PC-9 (cell line): ENCODE measurements at places on chromosomes 5 and 9.

DNA sequence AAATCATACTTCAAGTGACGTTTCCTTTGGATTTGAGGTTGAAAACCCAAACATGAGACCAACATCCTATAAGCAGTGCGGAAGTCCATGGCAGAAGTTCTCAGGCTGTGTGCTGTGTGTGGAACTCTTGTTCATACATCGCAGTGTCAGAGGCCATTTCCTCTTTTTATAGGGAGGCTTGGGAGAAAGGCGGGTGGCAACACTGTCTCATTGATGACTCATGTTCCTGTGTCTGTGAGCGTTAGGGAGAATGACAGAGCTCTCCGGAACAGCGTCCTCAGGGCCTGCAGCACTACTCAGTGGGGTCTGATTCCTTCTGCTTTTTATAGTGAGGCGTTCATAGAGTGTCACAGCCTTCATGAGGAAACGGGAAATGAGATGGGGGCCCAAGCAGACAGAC is 98.8 kb upstream of the BASP1 start:
- peak; percentile 87 for DNase-seq

DNA sequence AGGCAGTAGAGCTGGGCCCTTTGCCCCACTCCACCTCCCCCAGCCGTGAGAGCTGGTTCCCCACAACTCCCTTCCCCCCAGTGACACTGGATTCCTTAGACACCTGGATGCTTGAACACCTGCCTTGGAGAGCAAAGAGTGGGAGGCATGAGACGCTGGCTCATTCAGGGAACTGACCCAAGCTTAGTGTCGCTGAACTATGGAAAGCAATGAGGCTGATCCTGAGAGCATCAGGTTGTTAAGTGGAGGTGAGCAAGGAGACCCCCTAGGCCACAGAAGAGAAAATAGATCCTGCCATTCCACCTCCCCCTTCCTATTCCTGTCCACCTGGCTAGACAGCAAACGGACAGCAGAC is 2.0 kb downstream of the CCL19 start:
- no peak for DNase-seq

DNA sequence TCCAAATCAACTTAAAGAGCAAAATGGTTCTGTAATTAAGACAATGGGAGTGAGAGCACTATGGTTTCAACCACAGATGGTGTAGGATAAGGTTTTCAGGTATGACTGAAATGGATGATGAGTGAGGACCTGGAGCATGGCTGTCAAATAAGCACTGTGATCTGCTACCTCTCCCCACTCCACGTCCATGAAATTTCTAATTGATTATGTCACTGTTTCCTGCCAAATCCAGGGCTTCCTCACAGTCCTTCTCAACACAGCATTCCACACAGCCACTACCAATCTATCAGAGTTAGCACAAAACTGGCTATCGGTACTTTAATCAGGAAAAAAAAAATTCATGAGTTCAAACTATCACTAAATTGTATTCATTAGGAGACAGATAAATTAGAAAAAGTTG is 420.4 kb upstream of the WWC1 start:
- DNase-seq, result no peak

DNA sequence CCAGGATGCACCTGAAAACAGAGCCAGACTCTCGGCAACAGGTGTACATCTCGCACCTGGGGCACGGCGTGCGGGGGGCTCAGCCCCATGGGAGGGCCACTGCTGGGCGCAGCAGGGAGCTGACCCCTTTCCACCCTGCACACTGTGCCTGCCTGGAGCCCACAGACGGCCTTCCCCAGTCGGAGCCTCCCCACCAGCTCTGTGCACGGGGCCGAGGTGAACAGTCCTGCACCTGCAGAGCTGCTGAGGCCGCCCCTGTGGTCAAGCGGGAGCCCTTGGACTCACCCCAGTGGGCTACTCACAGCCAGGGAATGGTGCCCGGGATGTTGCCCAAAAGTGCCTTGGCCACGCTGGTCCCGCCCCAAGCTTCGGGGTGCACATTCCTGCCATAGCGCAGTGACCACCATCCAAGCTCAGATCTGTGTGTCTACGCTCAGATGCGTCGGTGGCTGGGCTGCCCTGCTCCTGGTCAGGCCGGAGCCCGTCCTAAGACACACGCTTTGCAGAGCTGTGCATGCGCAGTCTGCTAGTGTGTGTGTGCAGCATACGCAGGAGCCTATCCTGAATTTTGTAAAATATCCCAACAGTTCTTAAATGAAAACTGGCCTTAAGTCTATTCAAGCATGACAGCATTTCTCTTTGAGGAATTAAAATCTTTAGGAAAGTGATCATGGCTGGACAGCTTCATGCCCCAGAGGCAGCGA is 8.4 kb upstream of the EXOC3 start:
- no peak for DNase-seq

- DNase-seq, result no peak
These were observed 9.9 kb upstream of the PFDN1 start for GRCh38 chr5:140312791-140313189.

DNA sequence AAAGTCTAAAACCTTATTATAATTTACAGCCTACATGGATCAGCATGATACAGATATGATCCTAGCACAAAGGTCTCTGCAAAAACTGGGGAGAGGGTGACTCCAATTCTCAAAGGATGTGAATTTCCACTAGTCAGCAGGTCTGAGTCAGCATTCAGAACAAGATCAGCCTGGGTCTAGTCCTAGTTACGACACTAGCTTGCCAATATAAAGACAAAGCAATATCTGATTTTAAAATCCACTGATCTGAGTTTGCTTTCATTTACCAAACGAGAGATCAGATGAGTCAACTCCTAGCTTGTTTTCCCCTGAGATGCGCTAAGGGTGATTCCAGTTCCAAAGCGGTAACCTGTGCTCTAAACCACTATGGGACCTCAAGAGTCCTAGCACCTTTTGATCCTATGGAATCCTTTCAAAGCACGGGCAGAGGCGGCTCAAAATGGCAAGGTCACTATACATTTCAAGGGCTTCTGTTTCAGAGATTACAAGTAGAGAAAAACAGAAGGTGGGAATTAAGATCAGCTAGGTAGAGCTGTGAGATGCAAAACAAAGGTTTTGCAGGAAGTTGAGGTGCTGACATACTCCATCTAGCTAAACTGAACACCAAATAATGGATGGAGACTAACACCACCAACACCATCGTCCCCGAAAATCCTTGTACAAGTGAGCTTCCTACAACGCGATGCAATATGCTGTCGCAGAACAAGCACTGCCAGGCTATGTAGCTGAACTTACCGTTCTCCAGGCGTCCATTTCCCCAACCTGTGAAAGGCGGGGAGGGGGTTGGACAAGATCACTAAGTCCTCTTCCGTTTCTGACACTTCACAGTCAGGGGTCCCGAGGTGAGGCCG is 906 bp downstream of the SLC25A51 start:
- DNase-seq, result no peak

DNA sequence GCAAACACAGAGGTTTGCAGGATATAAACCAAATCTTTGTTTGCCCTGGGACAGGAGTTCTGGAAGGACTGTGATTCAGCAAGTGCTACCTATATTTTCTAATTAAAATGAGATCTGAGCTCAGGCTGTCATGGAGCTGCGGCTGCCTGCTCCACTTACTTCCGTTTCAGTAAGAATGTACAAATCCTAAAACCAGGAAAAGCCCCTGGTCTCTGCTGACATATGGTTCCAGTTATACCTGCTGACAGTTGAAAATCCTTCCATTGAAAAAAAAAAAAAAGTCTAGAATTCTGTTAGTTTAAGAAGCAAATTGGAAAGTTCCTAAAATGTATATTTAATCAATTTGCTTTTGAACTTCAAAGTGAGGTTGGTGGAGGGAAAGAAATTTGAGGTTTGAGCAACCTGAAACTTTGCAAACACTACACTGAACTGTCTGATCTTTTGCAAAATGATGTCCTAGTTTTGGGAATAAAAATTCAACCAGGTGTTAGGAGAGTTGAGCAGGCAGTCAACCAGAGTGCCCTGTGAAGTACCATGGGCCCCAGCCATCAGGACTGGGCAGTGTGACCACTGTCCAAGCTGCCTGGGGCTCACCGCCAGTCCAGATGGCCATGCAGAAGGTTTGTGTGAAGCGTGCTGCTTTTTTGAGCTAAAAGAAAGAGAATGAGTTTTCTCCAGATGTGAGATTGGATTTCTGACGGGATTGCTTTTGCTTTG is 50.6 kb downstream of the SHB start:
- no peak for DNase-seq

DNA sequence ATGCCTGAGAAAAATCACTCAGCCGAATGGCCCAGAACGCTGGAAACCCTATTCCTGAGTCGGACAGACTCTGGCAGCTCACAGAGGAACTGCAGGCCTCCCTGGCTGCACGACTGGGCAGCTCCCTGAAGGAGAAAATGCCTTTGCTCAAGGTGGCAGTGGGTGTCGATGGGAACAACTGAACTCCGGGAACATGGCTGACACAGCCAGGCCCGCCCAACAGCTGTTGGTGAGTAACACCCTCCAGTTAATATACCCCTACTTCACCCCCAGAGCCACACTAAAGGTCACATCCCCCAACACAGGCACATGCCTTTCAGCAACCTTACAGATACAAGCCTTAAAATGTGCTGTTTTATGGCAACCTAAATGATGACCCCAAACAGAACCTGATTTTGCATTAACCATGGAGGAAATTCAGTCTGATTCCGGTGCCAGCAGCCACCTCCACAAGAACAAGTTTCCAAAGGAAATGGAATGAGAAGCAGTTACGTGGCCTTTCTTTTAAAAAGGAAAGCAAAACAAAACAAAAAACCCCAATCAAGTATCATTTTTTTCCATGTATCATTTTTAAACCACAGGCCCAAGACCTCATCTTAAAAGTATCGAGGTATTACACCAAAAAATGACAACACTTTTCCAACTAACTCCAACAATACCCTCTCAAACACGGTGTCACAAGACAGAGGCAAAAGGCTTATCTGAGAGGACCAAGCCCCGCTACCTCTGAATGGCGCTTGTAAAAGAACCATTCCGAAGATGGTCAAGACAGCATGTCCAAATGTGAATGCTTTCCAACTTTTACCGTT is 3.1 kb downstream of the KLF9 start:
- peak; percentile 11 for DNase-seq

DNA sequence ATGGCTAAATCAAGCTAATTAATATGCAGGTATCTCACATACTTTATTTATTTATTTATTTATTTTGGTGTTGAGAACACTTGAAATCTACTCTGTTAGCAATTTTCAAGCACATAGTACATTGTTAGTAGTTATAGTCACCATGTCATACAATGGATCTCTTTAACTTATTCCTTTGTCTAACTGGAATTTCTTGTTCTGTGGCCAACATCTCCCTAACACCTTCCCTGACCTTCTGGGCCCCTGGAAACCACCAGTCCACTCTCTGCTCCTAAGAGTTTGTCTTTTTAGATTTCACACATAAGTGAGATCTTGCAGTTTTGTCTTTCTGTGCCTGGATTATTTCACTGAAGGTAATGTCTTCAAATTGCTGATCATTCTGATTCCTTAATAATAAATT is 229.1 kb downstream of the SEMA5A start:
- no peak for DNase-seq

DNA sequence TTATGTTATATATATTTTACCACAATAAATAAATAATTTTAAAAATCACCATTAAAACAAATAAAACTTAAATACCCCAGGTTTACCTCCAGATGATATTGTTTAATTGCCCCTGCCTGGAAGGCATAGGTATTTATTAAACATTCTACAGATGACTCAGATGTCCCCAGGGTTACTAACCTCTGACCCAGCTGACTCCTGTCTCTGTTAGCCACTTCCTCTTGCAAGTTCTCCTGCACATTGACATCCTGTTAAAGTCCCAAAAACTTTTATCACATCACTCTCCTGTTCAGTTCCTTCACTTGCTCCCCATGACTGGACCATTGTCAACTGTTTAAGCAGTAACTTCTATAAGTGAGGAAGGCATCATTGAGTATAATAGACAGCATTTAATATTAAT is 37.0 kb upstream of the RAB3C start:
- DNase-seq, result no peak

- DNase-seq, result no peak
These were observed 76.9 kb downstream of the CDH12 start for GRCh38 chr5:22776285-22776684.

DNA sequence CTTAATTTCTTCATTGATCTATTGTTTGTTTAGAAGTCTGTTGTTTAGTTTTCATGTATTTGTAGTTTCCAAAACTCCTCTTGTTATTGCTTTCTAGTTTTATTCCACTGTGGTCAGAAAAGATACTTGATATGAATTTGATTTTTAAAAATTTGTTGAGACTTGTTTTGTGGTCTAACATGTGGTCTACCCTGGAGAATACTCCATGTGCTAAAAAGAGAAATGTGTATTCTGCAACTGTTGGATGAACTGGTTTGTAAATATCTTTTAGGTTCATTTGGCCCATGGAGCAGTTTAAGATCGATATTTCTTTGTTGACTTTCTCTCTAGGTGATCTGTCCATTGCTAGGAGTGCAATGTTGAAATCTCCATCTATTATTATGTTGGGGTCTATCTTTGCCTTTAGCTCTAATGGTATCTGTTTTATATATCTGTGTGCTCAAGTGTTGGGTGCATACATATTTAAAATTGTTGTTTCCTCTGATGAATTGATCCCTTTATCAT is 150.6 kb upstream of the ATP10B start:
- DNase-seq, result no peak

GRCh38 chr9:4666042-4666699 is at the start of gene SPATA6L:
Gene SPATA6L, minus strand, starts transcription at chr9:4666480. Its CDS starts 230 bp downstream, at chr9:4666250.
- DNase-seq, result peak; percentile 38

DNA sequence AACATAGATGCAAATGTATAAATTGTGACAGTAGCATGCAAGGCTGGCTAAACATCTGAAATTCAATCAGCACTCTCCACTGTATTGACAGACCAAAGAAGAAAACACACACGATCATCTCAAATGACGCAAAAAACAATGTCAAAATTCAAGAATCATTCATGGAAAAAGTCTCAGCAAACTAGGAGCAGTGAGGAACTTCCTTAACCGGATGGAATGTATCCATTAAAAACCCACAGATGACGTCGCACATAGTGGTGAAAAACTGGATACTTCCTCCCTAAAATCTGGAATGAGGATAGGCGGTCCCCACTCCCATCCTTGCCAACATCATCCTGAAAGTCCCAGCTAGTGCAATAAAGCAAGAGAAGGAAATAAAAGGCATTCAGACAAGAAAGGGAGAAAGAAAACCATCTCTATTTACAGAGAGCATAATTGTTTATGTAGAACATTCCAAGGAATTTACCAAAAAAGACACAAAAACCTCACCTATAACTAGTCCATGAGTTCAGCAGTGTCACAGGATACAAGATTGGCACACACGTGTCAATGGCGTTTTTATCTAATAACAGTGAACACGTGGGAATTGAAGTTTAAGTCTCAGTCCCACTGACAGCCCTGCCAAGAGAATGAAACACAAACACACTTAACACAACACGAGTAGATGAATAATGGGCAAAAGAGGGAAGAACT is 14.1 kb upstream of the CEP72 start:
- DNase-seq, result no peak

GRCh38 chr9:127078336-127078735 is 44.1 kb downstream of the ANGPTL2 start:
- DNase-seq, result no peak

DNA sequence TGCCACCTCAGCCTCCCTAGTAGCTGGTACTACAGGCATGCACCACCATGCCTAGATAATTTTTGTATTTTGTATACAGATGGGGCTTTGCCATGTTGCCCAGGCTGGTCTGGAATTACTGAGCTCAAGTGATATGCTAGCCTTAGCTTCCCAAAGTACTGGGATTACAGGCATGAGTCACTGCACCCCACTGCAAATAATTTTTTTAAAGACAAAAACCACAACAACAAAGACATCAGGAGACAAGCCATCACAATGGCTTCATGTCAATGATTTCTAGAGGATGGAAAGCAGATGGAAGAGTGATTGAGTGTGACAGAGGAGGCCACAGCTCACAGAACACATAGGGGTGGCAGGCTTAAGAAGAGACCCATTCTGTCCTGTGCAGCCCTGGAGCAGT is 97.9 kb upstream of the PCSK1 start:
- DNase-seq, result no peak
